ENCODE measurements at places on chromosomes 3 and 15.

DNA sequence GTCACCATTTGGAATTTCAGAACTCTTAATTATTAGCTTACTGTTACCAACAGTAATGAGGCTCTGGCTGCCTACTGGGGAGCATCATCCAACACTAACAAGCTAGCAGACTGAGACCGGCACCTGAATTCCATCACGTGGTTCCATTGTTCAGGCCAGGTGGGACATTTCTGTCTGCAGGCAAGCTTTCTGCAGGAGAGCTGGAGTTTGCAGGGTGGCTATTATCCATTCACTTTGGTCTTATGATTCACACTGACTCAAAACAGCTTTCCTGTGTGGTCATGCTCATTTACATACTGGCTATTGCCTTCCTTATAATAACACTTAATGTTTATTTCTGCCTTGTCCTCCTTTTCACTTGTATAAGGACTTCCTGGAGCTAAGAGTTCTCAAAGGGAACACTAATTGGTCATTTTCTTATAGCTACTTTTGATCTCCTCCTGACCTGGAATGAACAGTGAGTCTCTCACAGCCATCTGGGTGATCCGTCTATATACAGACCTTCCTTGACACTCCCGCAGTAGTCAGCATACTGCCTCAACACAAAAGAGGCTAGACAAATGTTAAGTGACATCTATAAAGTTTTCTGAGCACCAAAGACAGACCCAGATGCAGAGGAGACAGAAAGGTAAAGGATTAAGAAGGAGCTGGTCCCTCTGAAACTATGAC, 695.4 kb downstream of the FHIT start:
- no peak for DNase-seq

- DNase-seq = no peak
Measured at GRCh38 chr3:41169023-41169422, 30.3 kb upstream of the CTNNB1 start.

DNA sequence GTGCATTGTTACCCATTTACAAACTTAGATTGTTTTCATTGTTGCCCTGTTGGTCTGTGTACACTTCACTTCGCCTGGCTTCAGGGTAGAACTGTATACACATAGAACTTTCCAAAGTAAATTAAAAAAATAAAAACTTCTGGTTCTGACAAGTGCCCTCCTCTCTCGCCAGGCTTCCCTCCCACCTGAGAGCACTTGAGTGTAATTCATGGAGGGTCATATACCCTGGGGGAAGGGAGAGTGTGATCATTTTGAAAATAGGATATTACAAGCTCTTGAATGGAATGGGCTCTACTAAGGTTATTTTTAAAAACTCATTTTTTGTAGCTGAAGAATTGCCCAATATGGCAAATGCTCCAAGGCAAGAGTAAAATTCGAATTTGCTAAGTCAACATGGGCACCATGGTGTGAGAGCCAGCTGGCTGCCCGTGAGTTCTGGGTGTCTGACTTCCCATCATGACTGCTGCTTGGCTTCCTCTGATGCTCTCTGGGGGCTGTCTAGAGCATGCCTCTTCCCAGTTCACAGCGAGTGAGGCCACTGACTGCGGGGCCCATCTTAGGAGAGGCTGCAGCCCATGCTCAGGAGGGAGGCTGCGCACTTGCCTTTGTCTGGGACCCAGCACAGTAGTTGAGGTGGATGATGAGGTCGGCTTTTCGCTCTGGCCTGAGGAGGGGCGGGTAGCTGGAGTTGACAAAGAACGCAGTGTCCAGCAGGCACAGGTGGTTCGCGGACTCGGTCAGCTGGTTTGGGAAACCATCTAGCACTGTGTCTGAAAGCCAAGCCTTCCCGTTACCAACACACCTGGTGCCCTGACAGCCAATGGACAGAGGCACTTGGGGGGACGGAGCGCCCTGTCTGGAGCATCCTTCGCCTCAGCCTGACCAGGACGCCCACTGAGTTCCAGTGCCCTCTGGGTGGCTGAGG, 13.1 kb upstream of the EHD4 start:
- no peak for DNase-seq

DNA sequence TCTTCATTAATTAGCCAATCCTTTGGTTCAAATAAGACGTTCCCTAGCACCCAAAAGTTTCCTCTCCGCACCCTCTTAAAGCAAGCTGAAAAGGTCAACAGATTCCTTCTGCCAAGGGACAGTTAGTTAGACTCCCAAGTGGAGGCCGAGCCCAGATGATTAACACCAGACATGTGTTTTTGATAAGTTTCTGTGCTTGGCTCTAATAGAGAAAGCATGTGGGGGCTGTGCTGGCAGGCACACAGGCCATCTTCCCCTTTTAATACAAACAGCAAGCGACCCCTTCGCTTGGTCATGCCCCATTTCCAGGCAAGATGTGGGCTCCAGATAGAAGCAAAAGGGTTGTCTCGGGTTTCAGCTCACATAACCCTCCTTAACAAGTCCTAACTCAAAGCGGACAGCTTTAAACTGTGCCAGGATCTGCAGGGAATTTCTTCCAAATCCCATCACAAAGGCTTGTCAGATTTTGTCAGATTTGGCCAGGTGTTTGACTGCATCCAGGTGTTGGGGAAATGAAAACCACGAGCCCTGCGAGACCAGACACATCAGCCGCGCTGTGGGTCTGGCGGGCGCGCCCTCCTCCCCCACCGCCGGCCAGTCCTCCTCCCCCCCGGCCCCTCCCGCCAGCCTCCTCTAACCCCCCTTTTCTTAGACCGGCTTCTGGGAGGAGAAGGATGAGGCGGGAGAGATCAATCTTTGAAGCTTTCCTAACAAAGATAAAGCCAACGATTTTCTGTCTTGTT, 3.3 kb downstream of the HES1 start:
- no peak for DNase-seq

DNA sequence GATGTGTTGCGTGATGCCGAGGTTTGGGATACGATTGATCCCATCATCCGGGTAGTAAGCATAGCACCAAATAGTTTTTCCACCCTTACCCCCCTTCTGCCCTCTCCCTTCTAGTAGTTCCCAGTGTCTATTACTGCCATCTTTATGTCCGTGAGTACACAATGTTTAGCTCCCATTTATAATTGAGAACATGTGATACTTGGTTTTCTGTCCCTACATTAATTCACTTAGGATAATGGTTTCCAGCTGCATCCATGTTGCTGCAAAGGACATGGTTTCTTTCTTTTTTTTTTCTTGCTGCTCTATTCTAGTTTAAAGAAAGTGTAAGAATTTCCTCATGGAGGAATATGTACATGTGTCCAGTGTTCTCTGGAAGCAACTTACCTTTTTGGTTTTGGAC, 51.8 kb downstream of the NSUN3 start:
- no peak for DNase-seq

GRCh38 chr3:181726351-181727330, 14.9 kb downstream of the SOX2 start:
- DNase-seq = no peak

DNA sequence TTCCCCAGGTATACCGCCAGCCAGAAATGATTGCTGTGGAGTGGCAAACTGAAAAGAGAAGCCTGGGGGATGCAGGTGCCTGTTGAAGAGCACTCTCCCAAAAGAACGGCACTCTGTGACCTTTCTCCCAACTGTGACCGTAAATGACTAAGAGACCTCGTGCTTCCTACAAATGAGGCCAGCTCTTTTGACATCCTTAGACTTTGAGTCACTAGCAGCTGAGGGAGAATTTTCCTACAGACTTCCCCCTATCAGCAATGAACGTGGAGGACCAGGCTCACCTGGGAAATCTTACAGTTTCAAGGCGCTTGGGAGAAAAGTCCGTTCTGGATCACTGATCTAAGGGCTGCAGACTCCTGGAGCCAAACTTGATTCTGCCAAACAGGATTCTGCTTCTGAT, 8.6 kb downstream of the AQP9 start:
- no peak for DNase-seq

DNA sequence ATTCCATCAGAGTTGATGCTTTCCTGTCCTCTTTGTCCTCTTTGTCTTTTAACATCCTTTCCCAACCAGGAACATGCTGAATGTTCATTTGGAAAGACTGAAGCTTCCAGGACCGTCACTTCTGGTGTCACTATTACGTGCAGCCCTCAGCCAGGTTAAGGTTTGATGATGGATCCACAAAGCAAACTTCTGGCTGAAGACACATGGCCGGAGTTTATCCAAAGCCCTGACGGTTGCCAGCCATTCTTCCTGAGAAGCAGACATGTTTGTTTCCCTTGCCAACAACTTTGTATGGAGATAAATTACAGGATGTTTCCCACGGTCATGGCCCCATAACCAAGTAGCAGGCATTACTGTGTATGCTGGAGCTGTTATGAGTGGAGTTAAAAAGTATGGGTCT, 236.9 kb downstream of the THSD4 start:
- no peak for DNase-seq

GRCh38 chr3:52986938-52987337, 58.9 kb downstream of the SFMBT1 start:
- DNase-seq = no peak

DNA sequence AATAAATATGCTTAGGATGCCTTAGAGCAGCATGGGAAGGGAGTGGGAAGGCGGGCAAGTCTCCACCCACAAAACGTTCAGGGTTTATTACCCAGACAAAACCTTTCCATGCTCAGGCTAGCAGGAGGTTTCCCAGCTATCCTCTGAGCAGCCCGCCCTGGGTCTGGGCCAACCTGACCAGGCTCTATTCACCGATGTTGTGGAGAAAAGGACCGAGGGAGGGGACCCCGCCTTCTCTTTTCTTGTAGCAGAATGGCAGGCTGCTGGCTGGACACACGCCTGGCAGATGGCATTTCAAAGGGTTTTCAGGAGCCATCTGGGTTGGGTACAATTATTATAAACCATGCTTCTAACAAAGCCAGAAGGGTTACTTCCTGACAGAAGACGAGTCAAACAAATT, 540.9 kb downstream of the MAGI1 start:
- DNase-seq = no peak

- DNase-seq = no peak
Measured at GRCh38 chr15:86744198-86744780, 664.6 kb downstream of the AGBL1 start.

DNA sequence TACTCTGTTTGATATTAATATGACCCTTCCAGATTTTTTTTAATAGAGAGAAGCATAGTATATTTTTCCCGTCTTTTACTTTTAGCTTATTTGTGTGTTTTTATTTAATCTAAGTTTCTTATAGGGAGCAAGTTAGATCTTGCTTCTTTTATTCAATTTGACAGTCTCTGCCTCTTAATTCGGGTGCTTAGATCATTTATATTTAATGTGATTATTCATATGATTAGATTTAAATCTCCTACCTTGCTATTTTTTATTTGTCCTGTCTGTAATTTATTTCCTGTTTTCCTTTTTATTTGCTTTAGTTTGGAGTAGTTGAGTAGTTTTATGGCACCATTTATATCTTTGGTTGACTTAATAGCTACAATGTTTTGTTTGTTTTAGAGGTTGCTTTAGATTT, 66.1 kb downstream of the GJD2 start:
- DNase-seq = no peak

Measured in HEK293T (cell line).